Activated CD4-positive, alpha-beta memory T cell treated with anti-CD3 and anti-CD28 coated beads for 36 hours (primary cell): ENCODE measurements at places on chromosomes 7 and 10.

DNA sequence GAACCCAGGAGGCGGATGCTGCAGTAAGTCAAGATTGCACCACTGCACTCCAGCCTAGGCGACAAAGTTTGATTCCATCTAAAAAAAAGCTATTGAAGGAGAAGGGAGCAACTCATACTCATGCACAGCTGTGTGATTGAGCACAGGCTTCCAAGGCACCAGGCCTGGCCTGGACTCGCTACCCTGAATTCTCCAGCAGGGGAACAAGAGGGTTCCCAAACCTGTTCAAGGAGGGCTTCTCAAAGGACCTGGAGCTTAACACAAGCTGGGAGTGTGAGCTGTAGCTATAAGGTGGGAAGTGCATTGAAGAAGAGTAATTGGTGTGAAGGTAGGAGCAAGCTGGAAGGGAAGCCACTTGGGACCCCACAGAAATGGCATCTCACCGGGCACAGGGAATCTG is 15.1 kb upstream of the DDIT4 start:
- peak overlapping the region; percentile 56 for H3K27ac ChIP-seq
- no peak for DNase-seq
- peaks cover 61% of the 10 kb centered on the region for H3K4me1 ChIP-seq
- H3K4me3 ChIP-seq, result no peak overlapping the region

GRCh38 chr10:4094751-4095150 is 309.7 kb upstream of the KLF6 start:
- no peak overlapping the region for H3K4me3 ChIP-seq
- no peak overlapping the region for H3K27ac ChIP-seq
- H3K4me1 ChIP-seq, result no peaks in the 10 kb centered on the region
- no peak for DNase-seq

DNA sequence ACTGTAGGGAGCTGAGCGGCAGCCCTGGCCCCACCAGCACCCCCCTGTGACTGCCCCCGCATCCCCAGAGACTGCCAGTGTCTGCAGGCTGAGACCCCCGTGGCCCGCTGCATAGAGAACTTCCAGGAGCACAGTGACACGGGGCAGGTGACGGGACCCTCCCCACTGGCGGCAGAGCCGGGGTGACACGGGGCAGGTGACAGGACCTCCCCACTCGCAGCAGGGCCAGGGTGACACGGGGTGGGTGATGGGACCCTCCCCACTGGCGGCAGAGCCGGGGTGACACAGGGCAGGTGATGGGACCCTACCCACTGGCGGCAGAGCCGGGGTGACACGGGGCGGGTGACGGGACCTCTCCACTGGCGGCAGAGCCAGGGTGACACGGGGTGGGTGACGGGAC is 2.3 kb downstream of the GPER1 start:
- H3K36me3 ChIP-seq, result peaks cover 2% of the 10 kb centered on the region
- no peak overlapping the region for H3K27ac ChIP-seq
- DNase-seq, result no peak
- no peaks in the 10 kb centered on the region for H3K27me3 ChIP-seq
- H3K4me1 ChIP-seq, result peaks cover 14% of the 10 kb centered on the region
- H3K4me3 ChIP-seq, result no peak overlapping the region

DNA sequence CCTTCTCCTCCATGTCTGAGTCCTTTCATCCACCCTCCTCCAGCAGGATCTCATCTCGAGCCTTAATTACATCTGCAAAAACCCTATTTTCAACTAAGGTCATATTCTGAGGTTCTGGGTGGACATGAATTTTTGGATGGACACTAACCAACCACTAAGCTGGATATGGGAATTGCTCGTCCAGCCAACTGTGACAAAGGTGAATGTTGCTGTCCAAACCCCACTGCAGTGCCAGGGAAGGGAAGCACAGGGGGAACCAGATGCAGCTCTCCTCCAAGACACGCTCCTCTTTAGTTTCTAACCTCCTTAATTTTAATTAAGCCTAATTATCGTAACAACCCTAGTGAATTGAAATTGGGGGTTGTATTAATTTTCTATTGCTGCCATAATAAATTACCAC is 65.1 kb upstream of the EBF3 start:
- H3K36me3 ChIP-seq, result no peaks in the 10 kb centered on the region
- DNase-seq, result no peak
- no peak overlapping the region for H3K4me3 ChIP-seq
- H3K4me1 ChIP-seq, result no peaks in the 10 kb centered on the region
- no peak overlapping the region for H3K27ac ChIP-seq
- H3K27me3 ChIP-seq, result peaks cover 3% of the 10 kb centered on the region

- no peak overlapping the region for H3K4me3 ChIP-seq
- no peak for DNase-seq
- no peak overlapping the region for H3K27ac ChIP-seq
- H3K36me3 ChIP-seq, result no peaks in the 10 kb centered on the region
- no peaks in the 10 kb centered on the region for H3K27me3 ChIP-seq
Measured at GRCh38 chr7:84799106-84799505, 387.8 kb downstream of the SEMA3D start.

GRCh38 chr7:128201067-128201689 is 39.9 kb upstream of the LEP start:
- peaks cover 46% of the 10 kb centered on the region for H3K27me3 ChIP-seq
- no peaks in the 10 kb centered on the region for H3K36me3 ChIP-seq
- H3K4me3 ChIP-seq, result peak overlapping the region; percentile 23
- no peak overlapping the region for H3K27ac ChIP-seq

DNA sequence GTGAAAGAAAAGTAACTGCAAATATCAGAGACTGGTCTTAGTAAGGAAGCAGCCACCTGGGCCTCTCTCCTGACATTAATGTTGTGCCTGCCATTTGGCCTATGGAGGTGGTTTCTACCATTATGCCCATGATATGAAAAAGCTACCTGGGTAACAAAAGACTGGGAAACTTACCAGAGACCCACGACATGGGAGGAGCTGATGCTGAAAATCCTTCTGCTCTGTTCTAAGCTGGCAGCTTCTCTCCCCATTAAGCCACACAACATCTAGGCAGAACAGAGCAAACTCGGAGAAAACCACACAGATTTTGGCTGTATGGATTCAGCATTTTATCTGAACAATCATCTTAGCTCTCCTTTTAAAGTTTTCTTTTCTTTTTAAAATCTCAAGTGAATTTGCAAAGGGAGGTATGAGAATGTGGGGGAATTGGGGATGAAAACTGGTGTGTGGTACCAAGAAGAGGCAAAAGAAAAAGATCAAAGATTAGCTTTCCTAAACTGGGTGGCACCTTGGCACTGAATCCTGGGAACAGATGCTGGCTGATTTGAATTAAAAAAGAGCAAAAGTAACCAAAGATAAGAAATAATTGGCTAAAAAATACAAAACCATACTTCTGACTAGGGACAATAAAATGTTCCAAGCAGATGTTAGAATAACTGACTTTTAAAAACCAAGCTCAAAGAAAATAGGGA is 128.6 kb upstream of the ANKRD1 start:
- H3K27me3 ChIP-seq, result peaks cover 6% of the 10 kb centered on the region
- no peaks in the 10 kb centered on the region for H3K4me1 ChIP-seq
- no peak overlapping the region for H3K27ac ChIP-seq
- H3K36me3 ChIP-seq, result no peaks in the 10 kb centered on the region

DNA sequence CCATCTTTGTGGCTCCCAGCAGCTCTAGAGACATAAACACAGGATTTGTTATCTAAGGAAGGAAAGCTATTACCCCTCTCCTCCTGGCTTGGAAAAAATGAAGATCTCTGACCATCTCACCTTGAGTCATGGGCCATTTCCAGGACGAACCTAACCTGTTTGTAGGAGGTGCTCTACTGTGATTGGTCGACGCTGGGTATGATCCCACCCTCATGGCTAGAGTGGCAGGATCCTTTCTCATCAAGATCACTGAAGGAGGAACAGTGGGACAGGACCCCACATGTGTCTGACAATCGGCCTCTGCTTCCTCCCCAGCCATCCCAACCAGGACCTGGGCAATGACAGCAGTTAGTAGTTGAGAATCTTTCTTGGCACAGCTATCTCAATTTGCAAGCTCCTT is 144.1 kb downstream of the EMX2 start:
- no peak overlapping the region for H3K27ac ChIP-seq
- H3K4me3 ChIP-seq, result no peak overlapping the region
- DNase-seq, result no peak
- H3K36me3 ChIP-seq, result no peaks in the 10 kb centered on the region
- no peaks in the 10 kb centered on the region for H3K4me1 ChIP-seq

GRCh38 chr7:83579740-83580139 is 69.2 kb downstream of the SEMA3E start:
- H3K27me3 ChIP-seq, result no peaks in the 10 kb centered on the region
- H3K4me1 ChIP-seq, result no peaks in the 10 kb centered on the region
- H3K27ac ChIP-seq, result no peak overlapping the region
- no peak overlapping the region for H3K4me3 ChIP-seq
- no peaks in the 10 kb centered on the region for H3K36me3 ChIP-seq

DNA sequence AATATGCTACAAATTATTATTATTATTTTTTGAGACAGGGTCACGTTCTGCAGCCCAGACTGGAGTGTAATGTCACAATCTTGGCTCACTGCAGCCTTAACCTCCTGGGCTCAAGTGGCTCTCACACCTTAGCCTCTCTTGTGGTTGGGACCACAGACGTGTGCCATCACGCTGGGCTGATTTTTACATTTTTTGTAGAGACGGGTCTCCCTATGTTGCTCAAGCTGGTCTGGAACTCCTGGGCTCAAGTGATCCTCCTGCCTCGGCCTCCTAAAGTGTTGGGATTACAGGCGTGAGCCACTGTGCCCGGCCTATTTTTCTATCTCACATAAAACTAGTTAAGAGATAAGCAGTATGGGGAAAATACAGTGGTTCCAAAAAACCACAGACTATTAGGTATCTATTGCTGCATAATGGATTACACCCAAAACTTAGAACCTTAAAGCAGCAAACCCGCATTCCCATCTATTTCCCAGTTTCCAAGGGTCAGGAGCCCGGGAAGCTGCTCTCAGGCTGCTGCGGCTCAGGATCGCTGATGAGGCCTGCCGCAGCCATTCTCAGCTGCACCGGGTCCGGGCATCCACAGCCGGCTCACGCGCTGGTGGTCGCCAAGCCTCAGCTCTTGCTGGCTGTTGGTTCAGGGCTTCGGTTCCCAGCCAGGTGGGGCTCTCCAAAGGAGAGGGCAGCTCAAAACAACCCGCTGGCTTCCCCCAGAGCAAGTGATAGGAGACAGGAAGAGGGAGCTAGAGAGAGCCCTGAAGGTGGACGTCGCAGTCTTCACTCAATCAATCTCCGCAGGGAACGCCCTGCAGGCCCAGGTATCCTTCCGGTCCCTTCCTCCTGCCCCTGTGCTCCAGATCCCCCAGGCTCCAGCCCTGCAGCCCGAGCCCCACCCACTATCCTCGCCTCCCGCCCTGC is 128.2 kb downstream of the UBE2H start:
- no peaks in the 10 kb centered on the region for H3K27me3 ChIP-seq
- DNase-seq, result peak; percentile 57
- peak overlapping the region; percentile 89 for H3K4me3 ChIP-seq
- no peak overlapping the region for H3K27ac ChIP-seq
- H3K4me1 ChIP-seq, result peaks cover 11% of the 10 kb centered on the region

DNA sequence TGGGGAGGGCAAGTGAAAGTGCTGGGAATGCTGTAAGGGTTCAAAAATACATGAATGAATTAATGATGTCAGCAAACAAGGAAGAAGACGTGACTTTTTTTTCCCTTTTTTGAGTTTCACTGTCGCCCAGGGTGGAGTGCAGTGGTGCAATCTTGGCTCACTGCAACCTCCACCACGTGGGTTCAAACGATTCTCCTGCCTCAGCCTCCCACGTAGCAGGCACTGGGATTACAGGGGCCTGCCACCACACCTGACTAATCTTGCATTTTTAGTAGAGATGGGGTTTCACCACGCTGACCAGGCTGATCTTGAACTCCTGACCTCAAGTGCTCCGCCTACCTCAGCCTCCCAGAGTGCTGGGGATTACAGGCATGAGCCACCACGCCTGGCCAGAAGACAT is 30.0 kb downstream of the DENND10 start:
- no peaks in the 10 kb centered on the region for H3K27me3 ChIP-seq
- no peak overlapping the region for H3K4me3 ChIP-seq
- H3K4me1 ChIP-seq, result peaks cover 62% of the 10 kb centered on the region
- peak overlapping the region; percentile 100 for H3K27ac ChIP-seq

- H3K36me3 ChIP-seq, result no peaks in the 10 kb centered on the region
- peaks cover 8% of the 10 kb centered on the region for H3K4me1 ChIP-seq
- DNase-seq, result no peak
- peaks cover 2% of the 10 kb centered on the region for H3K27me3 ChIP-seq
Measured at GRCh38 chr10:126042354-126042753, 146.0 kb downstream of the FANK1 start.

- peak overlapping the region; percentile 49 for H3K4me3 ChIP-seq
- H3K36me3 ChIP-seq, result no peaks in the 10 kb centered on the region
- peaks cover 17% of the 10 kb centered on the region for H3K27me3 ChIP-seq
Measured at GRCh38 chr10:102870221-102870620, 951 bp downstream of the AS3MT start.

DNA sequence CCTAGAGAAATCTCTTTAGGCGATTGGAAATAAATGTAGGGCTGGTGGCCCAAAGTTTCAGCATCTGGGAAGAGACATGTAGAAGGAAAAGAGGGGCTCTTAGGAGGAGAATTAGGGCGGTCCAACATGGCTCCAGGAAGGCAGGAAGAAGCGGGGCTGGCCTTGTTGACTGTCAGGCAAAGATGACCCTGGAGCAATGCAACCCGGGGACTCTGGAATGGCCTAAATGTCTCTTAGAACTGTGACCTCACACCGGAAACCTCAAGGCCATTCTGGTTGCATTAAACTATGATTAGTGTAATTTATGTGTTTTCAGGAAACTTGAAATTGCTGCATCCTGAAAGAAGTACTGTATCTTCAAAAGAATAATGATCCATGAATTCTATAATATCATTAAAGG is 66.8 kb downstream of the NRP1 start:
- DNase-seq, result no peak
- H3K36me3 ChIP-seq, result peaks cover 1% of the 10 kb centered on the region
- H3K27ac ChIP-seq, result no peak overlapping the region

GRCh38 chr7:122092964-122093797 is 50.9 kb downstream of the AASS start:
- no peak overlapping the region for H3K27ac ChIP-seq
- H3K36me3 ChIP-seq, result no peaks in the 10 kb centered on the region
- H3K4me1 ChIP-seq, result no peaks in the 10 kb centered on the region
- H3K4me3 ChIP-seq, result no peak overlapping the region
